Stimulated activated CD4-positive, alpha-beta T cell treated with anti-CD3 and anti-CD28 coated beads, Interleukin-1b, Interleukin-23, amount 100 ng/mL, for 48 hours (primary cell): ENCODE measurements at places on chromosomes 12 and 14.

DNA sequence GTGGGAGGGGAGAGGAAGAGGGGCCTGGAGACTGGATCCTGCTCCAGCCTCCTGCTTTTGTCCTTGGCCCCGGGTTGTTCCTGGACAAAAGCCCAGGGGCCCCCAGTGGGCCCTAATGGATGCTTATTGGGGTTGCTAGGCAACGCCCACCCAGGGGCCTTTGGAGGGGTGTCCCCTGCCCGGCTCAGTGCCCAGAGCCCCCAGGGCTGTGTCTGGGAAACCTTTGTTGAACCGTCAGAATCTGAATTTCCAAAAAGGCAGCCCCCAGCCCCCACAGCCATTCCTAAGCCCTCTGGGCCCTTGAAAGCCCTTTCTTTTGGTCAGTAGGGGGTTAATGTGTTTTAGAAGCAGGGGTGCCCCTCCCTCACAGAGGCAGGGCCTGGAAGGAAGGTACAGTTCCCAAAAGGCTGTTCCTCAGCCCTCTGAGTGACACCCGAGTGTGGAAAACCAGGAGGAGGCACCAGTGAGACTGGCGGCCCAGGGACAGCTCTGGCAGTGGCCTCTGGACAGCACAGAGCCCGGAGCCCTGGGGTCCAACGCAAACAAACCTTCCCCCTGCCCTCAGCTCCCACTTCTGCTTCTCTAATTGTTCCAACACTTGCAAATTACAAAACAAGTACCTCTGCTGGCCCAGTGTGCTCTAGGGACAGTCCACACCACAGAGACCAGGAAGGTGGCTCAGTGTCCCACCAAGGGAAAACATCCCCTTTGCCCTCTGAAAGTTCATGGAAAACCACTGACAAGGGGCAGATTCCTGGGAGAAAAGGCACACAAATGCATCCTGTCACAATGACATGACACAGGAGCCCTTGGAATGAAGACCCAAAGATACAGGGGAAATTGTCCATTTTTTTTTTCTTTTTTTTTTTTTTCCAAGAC lies 19.4 kb downstream of the HHIPL1 start:
- no peak for DNase-seq

GRCh38 chr12:49198431-49199155 lies 9.7 kb upstream of the TUBA1A start:
- DNase-seq: no peak

- DNase-seq: no peak
These were observed 28.0 kb downstream of the TXNRD1 start for GRCh38 chr12:104243551-104243950.

DNA sequence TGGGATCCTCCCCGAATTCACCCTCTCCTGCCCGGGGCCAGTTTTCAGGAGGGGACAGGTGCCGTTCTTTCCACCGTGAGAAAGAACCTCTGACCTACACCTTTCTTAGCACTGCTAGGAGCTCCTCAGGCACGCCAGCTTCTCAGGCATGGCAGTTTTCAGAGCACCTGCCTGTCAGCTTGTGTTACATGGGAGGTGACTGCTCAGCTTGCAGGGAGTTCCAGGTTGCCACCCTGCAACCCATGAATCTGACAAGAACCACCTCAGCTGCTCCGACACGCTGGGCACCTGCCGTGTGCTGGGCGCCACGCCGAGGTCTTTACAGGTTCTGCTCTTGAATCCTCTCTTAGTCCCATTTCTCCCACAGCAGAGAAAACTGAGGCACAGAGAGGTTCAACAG lies 12.9 kb downstream of the BRI3BP start:
- no peak for DNase-seq

GRCh38 chr14:31133133-31133532 lies 74.5 kb downstream of the HECTD1 start:
- DNase-seq: no peak

DNA sequence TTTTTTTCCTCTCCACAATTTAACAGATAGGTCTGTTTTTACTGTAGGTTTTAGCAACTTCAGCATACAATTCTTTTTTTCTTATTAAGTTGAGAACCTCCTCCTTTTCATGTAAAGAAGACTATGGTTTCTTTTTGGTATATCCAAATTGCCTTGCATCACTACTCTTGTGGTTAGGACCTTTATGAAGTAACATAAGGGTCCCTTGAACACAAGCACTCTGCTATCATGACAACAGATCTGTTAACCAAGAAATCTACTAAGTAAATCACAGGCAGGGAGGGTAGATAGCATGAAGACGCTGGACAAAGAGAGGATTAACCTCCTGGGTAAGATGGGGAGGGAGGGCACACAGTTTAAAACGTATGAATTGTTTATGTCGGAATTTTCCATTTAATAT lies 380.6 kb downstream of the CCDC91 start:
- no peak for DNase-seq

DNA sequence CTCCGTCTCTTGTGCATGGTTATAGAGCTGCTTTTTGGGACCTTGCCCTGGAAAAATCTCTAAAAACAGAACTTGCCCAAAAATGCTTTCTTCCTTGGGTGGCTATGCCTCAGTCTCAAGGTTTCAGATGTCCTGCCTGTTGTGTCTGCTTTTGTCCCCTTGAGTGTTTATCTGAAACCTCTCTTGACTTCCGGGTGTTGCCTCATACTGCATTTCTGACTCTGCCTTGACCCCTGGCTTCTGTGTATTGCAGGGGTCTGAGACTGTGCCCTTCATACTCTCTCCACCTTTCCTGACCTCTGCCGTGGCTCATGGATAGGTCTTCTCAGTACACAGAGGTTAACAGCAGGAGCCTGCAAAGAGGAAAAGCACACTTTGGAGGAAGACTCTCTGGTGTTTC lies 124.8 kb upstream of the NTF3 start:
- no peak for DNase-seq

DNA sequence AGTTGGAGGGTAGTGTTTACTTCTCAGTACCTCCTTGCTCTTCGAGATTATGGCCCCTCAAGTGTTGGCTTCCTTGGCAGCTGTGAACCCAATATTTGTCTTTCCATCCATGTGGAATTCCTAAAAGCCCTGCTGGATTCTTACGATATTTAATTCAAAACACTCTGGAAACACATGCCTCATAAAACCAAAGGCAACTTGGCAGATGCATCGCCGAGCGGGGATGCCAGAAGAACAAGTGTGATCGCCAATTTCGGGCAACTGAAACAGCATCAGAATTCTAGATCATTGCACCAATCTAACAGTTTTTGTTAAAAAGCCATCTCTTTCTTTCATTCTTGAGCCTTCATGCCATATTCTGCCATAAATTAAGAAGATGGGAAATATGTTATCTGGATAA lies 934.4 kb downstream of the AACS start:
- no peak for DNase-seq

GRCh38 chr12:56326533-56326932 lies 7.3 kb downstream of the PAN2 start:
- no peak for DNase-seq

GRCh38 chr14:66507181-66507721 lies 696 bp upstream of the GPHN start:
- no peak for DNase-seq

- DNase-seq: no peak
These were observed 12.4 kb upstream of the SIX1 start for GRCh38 chr14:60661721-60662120.

- DNase-seq: no peak
These were observed 242.6 kb downstream of the CPNE8 start for GRCh38 chr12:38662829-38663228.

DNA sequence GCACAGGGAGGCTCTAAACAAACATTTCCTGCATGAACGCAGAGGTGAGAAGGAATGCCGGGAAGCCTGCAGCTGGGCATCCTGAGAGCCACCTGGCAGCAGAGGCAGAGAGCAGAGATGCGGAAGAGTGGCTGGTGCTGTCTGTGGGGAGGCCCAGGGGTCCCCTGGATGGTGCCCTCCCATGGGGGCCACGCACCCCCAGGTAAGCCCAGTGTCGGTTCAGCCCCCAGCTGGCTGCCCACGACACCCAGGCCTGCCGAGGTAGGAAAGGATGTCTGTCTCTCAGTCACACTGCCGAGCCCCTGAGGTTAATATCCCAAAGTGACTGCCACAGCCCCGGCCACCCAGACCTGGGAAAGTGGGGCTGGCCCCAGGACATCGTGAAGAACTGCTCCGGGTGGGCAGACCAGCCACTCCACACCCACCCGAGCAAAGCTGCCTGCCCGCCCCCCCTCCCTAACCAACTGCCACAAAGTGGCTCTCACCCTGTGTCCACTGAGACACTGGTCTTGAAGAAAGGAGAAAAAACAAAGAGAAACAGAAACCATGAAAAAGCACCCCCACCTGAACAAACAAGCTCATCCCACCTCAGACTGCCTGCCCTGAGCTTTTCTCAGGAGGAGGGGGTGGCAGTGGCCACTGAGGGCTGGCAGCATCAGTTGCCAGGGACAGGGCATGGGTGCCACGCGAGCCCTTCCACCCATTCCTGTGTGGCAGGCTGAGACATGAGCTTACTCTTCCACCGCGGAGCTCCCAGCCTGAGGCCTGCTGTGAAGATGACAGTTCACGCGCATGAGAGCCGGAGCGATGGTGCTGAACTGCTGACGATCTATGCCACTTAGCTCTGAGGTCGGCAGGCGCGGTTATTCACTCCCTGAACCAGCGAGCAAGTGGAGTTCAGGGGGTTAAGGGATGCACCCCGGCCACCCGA lies 40.8 kb downstream of the CCDC88C start:
- DNase-seq: no peak

- DNase-seq: no peak
These were observed 17.3 kb upstream of the KCNK10 start for GRCh38 chr14:88340357-88340756.

DNA sequence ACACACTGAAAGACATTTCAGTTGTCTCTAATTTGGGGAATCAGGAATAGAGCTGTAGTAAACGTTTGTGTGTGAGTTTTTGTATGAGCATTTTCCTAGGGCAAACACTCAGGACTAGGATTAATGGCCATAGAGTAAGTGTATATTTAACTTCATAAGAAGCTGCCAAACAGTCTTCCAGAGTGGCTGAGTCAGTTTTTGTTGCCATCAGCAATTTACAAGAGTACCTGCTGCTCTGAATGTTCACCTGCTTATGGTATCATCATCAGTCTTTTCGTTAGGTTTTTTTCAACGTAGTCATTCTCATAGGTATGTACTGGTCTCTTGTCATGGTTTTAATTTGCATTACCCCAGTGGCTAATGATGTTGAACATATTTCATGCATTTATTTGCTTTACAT lies 30.6 kb upstream of the TRHDE start:
- no peak for DNase-seq

DNA sequence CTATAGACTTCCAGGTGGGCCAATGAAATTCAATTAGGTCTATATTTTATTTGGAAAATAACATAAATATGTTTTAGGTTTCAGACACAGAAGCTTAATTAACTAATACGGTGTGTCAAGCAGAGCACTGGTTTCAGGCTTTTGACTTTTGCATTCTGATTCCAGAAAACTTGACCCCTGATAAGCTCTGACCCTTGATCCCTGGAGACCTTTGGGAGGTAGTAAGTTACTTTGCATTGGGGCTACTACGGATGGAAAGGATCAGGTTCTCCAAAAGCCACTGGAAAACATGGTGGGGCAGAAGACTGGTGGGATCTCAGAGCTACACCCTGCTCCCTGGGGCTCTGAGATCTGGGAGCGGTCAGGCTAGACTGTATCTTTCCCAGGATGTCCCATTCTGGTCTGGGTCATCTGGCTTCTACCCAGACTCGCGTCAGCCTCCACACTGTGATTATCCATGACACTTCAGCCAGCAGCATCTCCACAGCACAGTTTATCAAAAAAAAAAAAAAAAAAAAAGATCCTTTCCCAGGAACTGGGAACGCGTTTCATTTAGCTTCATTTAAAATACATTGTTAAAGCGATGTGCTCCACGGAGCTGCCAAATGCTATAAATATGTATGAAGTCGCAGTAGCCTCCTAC lies 17.8 kb upstream of the EMP1 start:
- DNase-seq: no peak

GRCh38 chr14:56273951-56274350 lies 155.7 kb downstream of the PELI2 start:
- DNase-seq: no peak

GRCh38 chr14:50658203-50658602 lies 9.9 kb downstream of the SAV1 start:
- DNase-seq: no peak

- no peak for DNase-seq
These were observed 10.7 kb upstream of the LHX5 start for GRCh38 chr12:113482334-113482733.

- no peak for DNase-seq
These were observed 4.1 kb downstream of the GLRX5 start for GRCh38 chr14:95538801-95539509.

- DNase-seq: no peak
These were observed 47.7 kb downstream of the C12orf50 start for GRCh38 chr12:87981495-87981894.

DNA sequence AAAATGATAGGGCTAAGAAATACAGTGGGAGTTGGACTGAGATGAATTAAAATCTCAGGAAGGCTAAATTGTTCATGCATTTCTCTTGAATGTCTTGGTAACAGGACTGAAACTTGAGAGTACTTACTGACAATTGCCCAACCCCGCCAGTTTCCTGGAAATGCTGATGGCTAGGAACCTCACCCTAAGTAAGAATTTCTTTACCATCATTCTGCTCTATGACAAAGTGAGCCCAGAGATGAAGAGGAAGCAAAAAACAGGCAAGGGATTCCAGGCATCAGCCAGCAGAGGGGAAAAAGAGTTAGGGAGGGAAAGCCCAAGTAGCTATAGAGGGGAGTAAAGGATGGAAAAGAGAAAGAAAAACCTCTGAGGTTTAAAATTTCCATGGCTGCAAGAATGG lies 397.7 kb downstream of the MDGA2 start:
- no peak for DNase-seq

DNA sequence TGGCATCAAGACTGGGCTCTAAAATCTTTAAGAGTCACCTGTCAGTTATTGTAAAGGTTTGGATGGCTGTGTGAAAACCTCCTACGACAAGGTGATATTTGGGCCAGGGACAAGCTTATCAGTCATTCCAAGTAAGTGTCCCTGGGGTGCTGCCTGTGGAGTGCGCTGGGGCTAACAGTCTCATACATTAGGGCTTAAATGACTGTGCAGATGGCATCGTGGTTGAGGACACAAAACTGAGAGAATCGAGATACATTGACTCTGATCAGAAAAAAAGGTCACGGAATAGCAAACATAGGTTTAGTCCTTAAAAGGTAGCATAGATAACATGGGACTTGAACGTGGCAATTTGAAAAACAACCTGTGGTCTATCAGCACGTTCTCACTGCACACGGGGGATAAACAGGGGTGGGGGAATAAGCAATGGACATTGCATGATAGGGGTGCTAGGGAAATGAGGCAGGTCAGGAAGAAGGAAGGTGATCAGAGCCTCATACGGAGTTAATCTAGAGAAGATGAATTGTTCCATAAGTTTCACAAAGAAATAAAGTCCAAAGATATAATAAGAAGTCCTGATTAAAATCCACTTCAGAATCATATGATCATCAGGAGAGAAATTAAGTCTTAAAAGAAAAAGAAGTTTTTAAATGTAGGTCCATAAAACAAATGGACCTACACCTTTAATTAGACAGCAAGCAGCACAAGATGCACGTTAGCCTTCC lies 100.3 kb downstream of the DAD1 start:
- DNase-seq: peak; percentile 29

DNA sequence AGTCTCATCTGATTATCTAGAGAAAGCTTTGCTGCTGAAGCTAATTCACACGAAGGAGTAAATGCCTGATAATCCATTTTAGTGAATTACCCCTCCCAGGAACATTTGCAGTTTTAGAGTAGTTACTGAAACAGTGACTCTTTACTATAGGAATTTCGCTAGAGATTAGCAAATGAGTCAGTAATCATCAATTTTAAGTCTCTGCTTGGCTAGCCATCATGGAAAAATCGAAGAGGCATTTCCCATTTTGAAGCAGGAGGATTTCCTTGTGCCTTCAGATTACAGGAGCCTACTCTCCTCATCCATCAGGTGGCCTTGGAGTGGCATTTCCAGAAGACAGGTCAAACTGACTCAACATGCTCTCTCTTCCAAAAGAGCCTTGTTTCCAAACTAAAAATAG lies 154.5 kb downstream of the EGLN3 start:
- no peak for DNase-seq
